ENCODE measurements at places on chromosomes 11 and 22. TPM values are rescaled to one million over a fixed set of nuclear protein-coding genes. Genes with fewer than 3 reads are reported as not detected.

GRCh38 chr22:42696331-42696967, 24.2 kb downstream of the A4GALT start:
- ATAC-seq, result no peak

DNA sequence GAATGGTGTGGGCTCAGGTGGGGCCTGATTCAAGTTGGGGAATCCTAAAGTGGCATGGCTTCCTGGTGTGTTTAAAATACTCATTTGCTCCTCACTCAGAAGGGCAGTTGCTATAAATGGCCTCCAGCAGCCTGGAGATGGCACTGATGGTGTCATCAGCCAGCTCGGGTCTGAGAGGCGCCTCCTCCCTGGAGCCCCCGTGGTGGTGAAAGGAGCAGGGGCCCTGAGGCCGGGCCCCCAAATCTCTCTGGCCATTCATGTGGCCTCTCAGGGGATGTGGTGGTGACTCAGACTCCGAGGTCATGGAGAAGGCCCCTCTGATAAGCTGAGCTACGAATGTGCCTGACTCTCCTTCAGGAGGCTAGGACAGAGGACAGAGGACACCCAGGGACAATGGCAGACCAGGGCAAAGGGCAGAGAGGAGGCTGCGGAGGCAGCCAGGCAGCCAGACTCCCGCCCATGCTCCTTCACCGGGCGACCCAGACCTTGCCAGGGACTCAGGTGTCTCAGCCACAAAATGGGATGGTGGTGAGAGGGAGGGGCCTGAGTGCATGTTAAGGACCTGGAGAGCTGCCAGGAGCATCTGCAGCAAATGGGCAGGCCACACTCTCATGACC, 129.2 kb downstream of the CTTN start:
- no peak for ATAC-seq

Gene OR8G5
- not detected for total RNA-seq

DNA sequence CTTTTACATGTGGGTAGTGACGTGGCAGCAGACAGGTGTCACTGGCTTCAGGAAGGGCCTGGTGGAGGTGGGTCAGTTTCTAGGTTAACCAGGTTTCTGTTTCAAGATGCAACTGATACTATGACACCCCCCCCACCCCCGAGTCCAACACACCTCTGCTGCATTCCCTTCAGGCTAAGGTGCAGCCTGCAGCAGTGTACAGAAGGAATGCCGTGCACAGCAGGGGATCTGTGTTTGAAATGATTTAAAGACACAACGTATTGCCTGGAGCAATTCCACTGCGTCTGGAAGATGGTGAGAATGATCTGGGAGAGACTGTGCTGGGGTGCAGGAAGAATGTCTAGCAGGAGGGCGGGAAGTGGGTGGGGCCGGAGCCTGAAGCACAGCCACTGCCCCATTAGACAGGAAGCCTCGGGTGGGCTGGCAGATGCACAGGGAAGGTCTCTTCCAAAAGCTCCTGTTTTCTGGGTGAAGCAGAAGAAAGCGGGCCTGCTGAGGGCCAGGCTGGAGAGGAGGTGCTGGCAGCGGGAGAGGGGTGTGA, 11.9 kb upstream of the TESMIN start:
- ATAC-seq, result no peak

DNA sequence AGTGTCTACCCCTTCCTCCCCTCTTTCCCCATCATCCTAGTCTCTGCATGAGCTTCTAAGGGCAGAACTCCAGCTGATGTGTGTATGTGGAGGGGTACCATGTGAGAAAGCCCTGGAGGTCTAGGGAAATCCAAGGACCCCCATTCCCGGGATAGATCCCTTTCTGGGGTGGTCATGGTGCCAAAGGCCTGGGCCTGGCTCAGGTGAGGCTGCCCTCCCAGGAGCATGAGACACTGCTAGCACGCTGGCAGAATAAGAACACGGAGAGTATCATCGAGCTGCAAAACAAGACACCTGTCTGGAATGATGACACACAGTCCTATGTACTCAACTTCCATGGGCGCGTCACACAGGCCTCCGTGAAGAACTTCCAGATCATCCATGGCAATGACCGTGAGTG, 19.6 kb downstream of the TUB start:
- no peak for ATAC-seq

DNA sequence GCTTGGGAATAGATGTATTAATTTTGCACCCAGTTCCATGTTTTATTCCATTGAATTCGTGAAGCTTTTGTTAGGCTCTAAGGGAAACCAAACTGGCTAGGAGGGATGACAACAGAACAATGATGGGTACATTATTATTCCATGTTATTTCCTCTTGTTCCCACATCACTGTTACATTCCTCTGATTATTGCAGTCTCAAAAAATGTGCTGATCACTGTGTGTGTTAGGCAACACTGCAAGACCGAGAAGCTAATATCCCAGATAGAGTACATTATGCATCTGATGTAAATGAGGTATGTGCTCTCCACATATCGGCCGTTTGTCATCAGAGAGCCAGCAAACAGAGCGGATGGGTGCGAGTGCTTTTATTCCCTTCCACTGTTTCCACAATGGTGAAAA, 327.9 kb downstream of the SOX6 start:
- ATAC-seq, result no peak

Gene ART1
- total RNA-seq, result not detected

Gene POTEH
- total RNA-seq, result not detected

DNA sequence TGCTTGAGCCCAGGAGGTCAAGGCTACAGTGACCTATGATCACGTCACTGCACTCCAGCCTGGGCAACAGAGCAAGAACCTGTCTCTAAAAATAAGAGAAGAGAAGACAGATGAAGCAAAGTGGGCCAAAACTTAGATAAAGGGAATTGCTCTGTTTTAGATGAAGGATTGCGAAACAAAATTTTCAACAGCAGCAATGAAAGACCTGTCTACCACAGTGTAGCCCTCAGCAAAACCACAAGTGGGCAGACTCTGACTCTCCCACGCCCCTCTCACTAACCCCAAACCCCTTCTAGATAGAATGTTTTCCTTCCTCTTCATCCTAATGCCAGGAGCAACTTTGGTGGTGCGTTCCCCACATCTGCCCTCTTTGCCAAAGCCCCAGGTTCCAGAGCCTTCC, 105.6 kb upstream of the ALDH3B2 start:
- ATAC-seq, result no peak

DNA sequence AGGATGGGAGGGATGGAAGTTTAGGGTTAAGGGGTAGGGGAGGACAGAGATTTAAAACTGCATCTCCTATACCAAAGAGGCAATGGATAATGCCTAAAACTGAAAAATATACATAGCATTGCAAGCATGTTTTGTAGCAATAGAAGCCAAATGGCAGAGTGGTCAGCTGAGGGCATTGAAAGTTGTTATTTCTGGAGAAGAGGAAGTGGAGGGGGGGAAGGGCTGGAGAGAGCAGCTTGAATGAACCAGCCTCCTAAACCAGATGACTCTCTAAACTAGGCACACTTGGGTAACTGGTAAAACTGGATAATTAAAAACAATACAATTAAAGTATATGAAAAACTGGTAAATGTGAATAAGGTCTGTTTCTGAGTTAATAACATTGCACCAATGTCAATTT, 70.3 kb upstream of the TP53I11 start:
- no peak for ATAC-seq
